ENCODE measurements at places on chromosomes 3 and 15.
A peak's percentile ranks its signal among the peaks of the same experiment; 100 is the strongest.

DNA sequence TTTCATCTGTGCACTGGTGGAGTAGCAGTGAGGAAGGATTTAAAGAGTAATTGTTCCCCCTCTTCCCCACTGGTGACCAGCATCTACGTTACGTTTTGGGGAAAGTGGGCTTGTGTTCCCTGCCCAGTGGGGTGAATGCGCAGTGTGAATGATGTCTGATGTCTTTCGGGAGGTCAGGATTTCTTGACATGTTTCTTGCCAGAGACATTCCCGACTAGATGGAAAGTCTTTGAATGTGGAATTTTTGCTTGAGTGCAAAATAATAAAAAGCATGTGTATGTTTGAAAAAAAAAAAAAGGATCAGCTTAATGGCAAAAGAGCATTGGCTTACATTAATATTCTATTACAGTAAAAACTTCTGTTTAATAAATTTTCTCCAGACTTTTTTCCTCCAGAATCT, 632.2 kb downstream of the FOXP1 start:
- no peak for DNase-seq

DNA sequence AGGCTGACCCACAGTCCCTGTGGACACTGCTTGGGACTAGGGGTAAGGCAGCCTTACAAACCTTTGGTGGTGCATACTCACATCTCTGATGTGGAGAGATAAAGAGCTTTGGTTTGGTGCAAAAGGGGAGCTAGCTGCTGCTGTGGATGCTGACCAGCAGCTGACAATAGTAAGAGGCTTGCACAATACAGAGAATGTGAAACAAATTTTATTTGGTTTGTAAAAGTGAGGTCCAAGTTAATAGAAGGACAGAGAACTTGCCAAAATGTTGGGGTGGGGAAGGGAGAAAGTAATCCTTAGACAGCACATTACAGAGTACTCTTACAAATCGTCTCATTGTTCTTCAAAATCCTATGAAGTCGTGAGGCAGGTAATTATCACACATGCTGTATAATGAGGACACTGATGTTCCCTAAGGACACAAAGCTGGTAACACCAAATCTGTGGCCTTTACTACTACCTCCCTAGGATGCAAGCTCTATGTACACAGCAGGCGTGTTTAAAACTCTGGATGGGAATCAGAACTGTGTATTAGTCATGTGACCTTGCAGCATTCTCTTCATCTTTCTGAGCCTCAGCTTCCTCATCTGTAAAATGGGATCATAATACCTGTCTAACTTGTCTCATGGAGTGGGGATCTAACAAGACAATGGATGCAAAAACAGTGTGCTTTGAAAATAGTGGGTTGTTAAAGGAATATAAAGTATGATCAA, 21.6 kb downstream of the ARHGAP31 start:
- no peak for DNase-seq

DNA sequence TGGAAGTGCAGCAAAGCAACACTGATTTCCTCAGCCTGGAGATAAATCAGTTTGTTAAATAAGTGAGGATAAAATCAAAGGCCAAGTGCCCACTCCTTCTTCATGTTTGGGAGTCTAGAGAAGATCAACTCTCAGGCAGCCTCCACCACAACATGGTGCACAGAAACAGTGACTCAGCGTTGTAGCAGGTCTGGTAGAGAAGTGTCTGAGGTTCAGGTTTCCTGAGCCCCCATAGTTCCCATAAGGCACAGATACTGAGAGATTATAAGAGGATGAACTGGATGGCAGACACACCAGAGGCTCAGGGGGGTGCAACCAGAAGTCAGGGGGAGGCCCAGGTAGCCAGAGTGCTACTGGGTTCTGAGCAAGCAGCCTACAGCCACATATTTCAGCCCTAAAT, 166.7 kb downstream of the FRMD5 start:
- no peak for DNase-seq

DNA sequence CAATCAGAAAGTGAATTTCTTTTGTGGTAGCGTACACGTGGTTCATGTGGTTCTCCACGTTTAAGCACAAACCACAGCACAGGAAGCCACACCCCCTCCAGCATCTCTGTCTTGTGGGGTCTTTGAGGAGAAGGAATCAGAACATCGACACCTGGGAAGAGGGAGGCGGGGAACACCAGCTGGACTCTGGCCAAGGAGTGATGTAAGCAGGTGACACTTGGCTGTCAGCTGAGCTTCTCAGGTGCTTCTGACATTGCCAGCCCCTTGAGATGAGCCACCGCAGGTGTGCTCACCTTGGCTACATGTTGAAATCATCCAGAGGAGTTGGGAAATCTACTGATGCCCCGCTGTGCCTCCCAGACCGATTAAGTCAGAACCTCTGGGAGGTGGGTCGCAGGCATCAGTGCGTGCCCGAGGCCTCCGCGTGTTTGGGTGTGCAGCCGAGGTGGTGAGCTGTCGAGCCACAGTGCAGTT, 85.0 kb downstream of the FAM81A start:
- peak; percentile 43 for DNase-seq

DNA sequence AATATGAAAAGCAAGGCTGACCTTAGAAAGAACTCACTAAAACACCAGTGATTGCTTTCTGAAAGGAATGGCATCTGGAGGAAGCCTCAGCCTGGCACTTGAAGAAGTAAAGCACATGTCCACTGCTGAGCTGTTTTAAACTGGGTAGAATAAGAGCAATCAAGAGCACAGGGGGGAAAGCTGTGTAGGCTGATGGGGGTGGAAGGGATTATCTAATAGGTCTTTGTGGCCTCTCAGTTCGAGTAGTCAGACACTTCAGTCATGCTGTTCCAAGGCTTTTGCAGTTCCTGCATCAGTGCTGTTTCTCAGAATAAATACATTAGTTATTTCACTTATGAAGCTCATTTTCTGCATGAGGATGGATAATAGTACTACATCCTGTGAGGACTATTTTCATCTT, 22.6 kb downstream of the CCDC191 start:
- DNase-seq, result no peak
